ENCODE measurements at places on chromosomes 3 and 15.

DNA sequence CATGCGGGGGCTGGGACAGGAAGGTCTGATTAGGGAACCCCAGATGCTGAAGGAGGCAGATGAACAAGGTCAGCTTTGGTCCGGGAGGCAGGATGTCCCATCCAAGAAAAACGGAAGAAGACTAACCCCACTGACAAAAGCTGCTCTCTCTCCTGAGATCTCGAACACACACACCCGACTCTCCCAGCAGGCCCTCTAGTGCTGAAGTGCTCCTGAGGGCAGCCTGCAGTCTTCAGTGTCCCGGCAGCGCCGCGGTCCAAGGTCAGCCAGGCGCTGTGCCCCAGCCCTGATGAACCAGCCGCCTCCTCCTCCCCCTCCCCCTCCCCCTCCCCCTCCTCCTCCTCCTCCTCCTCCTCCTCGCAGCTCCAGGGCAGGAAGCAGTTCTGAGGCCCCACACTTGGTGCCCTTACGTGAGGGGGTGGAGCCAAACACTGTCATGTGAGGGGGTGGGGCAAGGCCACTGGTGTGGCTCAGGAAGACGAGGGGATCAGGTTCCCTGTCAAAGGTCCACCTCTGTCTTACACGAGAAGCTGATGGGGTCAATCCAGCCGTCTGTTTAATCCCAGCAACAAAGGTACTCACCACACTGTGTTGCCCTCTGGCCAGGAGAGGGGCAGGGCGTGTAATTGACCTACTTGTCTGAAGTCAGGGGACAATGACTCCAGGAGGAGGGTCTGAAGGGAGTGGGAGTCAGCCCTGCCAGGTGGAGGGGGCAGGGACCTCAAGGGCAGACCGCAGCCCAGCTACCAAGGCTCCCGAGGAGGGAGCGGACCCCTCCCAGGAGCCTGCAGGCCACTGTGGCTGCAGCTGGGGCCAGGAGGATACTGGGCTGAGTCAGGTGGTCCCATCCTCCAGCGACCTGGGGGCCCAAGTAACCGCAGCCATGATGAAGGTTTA is 34.3 kb downstream of the PRR23E start:
- DNase-seq = no peak

DNA sequence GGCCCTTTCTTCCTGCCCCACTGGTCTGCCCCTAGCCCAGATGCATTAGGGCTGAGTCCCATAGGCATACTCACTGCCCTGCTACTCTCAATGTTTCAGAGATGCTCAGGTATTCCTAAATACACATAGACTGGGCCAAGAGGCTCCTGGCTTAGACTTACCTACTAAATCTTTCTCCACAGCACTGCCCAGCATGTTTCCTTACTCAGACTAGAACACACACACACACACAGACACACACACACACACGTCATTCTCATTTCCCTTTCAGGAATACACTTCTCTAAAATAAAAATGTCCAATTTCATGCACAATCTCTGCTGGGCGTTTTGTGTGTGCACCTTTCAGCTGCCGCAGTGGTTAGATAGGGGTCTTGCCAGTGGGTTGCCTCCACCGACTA is 175.7 kb downstream of the FAM43A start:
- no peak for DNase-seq

- no peak for DNase-seq
Measured at GRCh38 chr3:39433642-39434041, 27.1 kb downstream of the RPSA start.

DNA sequence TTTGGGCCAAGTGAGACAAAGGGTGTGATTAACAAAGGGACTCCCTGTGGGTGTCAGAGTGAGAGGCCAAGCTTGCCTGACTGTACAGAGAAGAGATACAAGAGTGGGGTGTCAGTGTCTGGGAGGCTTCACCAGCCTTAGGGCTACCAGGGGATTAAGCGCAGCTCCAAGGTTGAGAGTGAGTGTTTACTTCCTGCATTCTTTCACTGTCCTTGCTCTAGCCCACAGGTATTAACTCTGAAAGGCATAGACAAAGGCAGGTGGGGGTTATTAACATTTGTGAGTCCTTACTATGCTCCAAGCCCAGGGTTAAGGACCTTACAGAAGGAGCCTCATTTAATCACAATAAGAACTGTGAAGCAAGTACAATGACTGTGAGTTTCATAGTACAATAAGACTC is 107.6 kb downstream of the IL20RB start:
- no peak for DNase-seq

GRCh38 chr15:70024521-70024920 is 73.2 kb downstream of the TLE3 start:
- DNase-seq = no peak

- no peak for DNase-seq
Measured at GRCh38 chr15:64883100-64883581, 28.6 kb upstream of the ANKDD1A start.

DNA sequence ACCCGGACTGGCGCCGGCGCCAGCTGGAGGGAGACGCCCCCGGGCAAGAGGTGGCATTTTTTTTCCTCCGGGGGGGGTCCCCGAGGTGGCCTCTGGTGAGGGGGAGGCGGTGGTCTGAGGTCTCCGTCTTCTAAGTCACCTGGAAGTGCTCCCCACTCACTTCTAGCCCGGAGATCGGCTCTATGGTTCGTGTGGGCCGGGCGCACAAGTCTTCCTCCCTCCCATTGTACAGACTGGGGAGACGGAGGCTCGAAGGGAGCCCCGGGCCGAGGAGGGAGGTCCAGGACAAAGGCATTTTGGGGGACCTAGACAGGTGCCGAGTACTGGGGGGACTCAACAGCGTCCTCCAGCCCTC is 4.4 kb downstream of the GATA2 start:
- no peak for DNase-seq

DNA sequence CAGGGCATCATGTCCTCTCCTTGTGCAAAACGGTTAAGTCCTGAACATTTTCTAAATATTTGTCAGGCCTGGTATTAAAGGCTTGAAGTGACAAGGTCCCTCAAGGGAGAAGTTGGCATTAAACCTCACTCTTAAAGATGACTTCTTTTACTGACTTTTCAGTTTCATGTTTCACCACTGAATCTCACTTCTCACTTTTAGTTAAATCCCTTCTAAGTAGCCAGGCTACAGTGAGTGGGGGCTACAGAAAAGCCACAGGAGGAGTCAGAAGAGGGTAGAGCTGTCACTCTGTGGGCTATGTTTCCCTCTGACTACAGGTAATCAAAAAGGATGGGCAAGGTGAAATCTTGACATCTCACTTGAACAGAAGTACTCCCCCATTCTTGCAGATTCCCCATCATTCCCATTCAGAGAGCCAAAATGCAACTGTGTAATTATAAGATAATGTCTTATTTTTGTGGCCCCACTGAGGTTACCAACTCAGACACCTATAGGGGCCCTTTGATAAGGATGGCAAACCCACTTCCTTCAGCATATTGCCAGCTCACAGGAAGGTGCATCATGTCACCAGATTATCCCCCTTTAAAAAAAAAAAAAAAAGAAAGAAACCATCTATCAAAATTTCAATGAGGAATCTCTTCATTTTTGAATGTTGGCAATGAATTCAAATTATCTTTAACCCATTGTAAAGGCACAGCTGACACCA is 790.1 kb upstream of the CFAP20DC start:
- DNase-seq = no peak

DNA sequence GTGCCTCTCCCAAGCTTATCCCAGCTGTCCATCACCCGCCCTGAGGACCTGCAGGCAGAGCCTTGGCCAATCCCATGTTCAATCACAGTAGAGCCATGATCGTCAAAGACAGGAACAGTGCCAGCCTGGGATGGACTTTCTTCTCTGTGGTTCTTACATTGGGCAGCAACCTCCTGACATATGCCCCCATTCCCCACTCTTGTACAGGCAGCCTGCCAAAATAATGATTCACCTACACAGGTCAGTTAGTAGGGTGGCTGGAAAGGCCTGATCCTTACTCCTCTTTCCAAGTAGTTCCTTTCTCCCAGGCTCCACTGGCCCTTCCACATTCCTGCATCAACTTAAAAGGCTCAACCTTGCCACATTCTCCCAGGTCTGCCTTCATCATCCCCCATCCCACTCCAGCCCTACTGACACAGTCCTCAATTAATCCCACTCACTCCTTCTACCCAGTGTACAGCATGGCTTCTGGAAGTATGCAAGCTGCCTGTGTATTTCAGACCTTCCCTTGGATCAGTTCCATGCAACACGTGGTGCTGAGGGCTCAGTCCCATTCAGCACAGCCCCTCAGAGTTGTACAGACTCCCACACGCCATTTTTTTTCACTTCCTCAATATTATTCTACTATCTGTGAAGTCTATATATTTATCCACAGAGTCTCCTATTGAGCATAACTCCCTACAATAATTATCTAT is 189.8 kb downstream of the NTRK3 start:
- DNase-seq = no peak

- no peak for DNase-seq
Measured at GRCh38 chr3:37987315-37987697, 3.3 kb upstream of the VILL start.

DNA sequence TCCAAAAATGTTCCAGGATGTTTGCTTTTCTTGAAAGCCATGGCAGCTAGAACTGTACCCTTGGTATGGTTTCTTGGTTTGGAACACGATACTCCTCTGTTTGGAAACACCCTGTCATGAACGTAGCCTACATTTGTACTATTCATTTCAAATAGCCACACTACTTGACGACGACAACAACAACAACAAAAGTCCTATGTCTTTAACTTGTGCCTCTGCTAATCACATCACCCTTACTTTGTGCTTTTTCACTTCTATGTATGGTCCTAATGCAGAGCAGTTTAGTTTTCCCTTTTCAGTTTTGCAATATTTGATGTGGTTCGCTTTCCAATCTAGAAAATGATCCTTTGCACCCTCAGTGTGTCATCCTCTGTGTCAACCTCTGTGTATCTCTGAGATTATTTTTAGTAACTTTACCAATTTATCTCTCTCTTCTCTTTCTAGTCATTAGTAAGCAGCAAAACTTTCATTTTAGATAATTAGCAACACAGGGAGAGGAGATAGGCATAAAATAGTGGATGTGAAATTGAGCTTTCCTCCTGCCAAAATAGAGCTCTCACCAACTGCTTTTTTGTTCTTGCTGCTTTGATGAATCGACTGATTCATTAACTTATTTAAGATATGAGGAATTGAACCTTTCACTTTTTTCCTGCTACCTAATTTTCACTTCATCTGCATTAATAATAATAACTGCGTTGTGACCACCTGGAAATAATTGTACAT is 44.1 kb upstream of the TP63 start:
- no peak for DNase-seq

All from NCI-H2081 (cell line).